T-helper 1 cell treated with Interleukin-12 subunit alpha and Interleukin-12 subunit beta and Interleukin-4 antibody, amounts not matched to agents 30 ng/mL and 1 ng/mL, for 36 hours (primary cell): ENCODE measurements at places on chromosomes 1 and 21. TPM values are rescaled to one million over a fixed set of nuclear protein-coding genes. Genes with fewer than 3 reads are reported as not detected.

Gene SPAG17
- total RNA-seq: not detected in 2 replicates

Gene ZDHHC18
- total RNA-seq: 87.9 and 89.0 TPM in 2 replicates

Gene NTMT2
- total RNA-seq: not detected in 2 replicates

Gene CD2
- total RNA-seq: 488 and 495 TPM in 2 replicates

Gene HAO2
- total RNA-seq: not detected in 2 replicates
